GM23338 (cell line): ENCODE measurements at places on chromosomes 6 and 20. TPM values are rescaled to one million over a fixed set of nuclear protein-coding genes. Genes with fewer than 3 reads are reported as not detected.
A peak's percentile ranks its signal among the peaks of the same experiment; 100 is the strongest.

The GRIK2 gene
- total RNA-seq: 1.6 and 3.0 TPM in 2 replicates

The ZBTB2 gene
- total RNA-seq: 20.6 and 21.9 TPM in 2 replicates

The DZANK1 gene
- total RNA-seq: 6.7 and 8.3 TPM in 2 replicates

The CLVS2 gene
- 0.27 and 0.66 TPM in 2 replicates for total RNA-seq

The TXLNB gene
- total RNA-seq: 0.23 and 0.28 TPM in 2 replicates

The GLP1R gene
- 3.6 and 3.7 TPM in 2 replicates for total RNA-seq

The NKAIN4 gene
- 12.6 and 16.0 TPM in 2 replicates for total RNA-seq

The CAPN11 gene
- 1.2 and 1.7 TPM in 2 replicates for total RNA-seq

The C6orf15 gene
- not detected in 2 replicates for total RNA-seq

The ZNF831 gene
- not detected in 2 replicates for total RNA-seq

- no peaks in the 10 kb centered on the region for H3K27me3 ChIP-seq
- H3K27ac ChIP-seq: peak overlapping the region; percentile 40; the same call in 1 of the 2 replicates
- peaks cover 41% of the 10 kb centered on the region for H3K4me1 ChIP-seq
- peak; percentile 72 for DNase-seq
- H3K36me3 ChIP-seq: no peaks in the 10 kb centered on the region
- no peak overlapping the region for H3K4me3 ChIP-seq
Observed at GRCh38 chr20:53712212-53712977, 118.8 kb upstream of the ZNF217 start.

DNA sequence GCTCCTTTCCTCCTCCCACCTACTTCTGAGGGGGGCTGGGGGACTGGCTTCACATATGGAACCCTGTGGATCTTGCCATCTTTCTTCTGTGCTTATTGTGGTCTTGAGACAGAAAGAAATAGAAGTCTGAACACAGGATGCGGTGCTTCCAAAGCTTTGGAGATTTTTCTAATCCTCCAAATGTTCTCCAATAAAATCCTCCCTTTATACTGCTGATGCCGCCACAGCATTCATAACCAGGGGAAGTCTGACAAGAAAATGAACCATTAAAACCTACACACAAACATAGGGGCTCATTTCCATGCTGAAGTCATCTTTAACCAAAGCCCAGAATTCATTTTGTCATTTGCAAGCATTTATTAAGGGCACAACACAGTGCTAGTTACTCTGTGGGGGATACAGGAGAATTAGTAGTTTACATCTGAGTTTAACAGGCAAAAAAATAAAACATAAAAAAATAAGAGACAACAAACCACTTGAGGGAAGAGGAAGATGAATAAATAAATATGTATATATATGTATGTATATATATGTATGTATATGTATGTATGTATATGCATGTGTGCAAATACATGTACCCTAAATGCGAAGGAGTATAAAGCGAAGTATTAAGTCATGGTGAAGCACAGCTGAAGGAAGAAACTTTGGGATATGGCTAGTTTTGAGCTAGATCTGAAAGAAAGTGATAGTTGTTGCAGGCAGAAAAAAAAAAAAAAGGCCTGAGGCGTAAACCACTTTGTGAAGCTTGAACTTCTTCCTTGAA, 5.9 kb upstream of the PTPRK start:
- H3K4me3 ChIP-seq: no peak overlapping the region
- no peak overlapping the region for H3K27ac ChIP-seq
- H3K36me3 ChIP-seq: no peaks in the 10 kb centered on the region
- H3K4me1 ChIP-seq: peaks cover 3% of the 10 kb centered on the region; the same call in 1 of the 2 replicates
- DNase-seq: no peak

DNA sequence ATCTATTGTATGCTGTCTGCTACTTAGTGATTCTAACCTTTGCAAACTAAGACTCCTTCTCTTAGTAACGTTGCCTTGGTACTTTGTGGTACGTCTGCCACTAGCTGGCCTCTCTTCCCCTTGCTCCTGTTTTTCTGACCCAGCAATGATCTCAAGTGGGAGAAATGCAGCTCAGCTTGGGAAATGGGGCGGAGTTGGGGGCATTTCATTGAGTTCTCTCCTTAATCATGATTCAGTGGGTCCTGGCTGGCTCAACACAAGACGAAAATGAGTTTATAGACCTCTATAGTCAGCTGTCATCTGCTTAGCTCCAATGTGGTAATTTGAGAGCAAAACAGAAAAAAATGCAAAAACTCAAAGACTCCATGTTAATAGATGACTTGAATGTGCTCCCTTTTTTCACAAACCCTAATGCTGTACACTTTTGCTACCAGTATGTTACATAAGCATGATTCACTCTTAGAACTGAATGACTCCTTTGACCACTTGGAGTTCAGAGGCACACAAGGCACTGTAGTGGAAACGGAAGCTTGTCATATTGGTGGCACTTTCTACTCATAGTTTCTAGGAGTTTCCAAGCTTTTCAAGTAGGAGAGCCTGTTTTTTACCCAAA, 55.3 kb upstream of the SOX4 start:
- no peak for DNase-seq
- no peak overlapping the region for H3K27ac ChIP-seq
- H3K4me1 ChIP-seq: no peaks in the 10 kb centered on the region

GRCh38 chr20:9488063-9488462, 26.3 kb upstream of the LAMP5 start:
- no peaks in the 10 kb centered on the region for H3K27me3 ChIP-seq
- DNase-seq: no peak
- H3K27ac ChIP-seq: no peak overlapping the region
- no peaks in the 10 kb centered on the region for H3K4me1 ChIP-seq
- no peak overlapping the region for H3K4me3 ChIP-seq

DNA sequence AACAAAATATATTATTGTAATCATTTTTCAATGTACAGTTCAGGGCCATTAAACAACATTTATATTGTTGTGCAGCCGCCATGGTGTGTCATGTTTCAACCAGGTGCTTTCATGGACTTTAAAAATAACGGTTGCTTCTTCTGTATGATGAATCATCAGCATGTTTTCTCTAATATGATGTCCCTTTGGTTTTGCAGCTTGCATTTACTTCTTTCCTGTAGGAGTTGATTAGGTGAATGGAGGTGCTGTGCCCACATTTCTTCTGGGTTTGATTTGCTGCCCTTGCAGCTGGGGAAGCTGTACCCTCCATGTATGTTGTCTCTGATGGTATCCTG, 54.9 kb upstream of the TULP4 start:
- peaks cover 7% of the 10 kb centered on the region; the same call in 1 of the 2 replicates for H3K4me1 ChIP-seq
- H3K27ac ChIP-seq: no peak overlapping the region

DNA sequence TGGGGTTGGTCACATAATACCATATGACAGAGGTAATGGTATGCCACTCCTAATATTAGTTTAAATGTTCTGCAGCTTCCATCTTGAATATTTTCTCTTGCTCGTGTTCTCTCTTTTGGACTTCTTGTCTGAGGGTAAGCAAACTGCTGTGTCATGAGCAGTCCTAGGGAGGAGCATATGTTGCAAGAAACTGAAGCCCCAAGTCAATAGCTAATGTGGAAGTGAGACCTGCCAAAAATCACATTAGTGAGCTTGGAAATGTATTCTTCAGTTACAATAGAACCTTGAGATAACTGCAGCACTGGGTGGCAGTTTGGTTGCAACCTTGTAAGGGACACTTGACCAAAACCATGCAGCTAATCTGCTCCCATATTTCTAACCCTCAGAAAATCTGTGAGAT, 178.2 kb upstream of the IMPG1 start:
- H3K4me3 ChIP-seq: no peak overlapping the region
- no peaks in the 10 kb centered on the region for H3K27me3 ChIP-seq
- no peak overlapping the region for H3K27ac ChIP-seq
- no peak for DNase-seq
- no peaks in the 10 kb centered on the region for H3K4me1 ChIP-seq

- H3K27ac ChIP-seq: no peak overlapping the region
- H3K4me1 ChIP-seq: no peaks in the 10 kb centered on the region
- no peak for DNase-seq
- no peaks in the 10 kb centered on the region for H3K27me3 ChIP-seq
Observed at GRCh38 chr6:164370773-164371172, 938.6 kb downstream of the C6orf118 start.

GRCh38 chr20:13183005-13183404, 38.1 kb upstream of the ISM1 start:
- H3K27me3 ChIP-seq: no peaks in the 10 kb centered on the region
- peaks cover 20% of the 10 kb centered on the region for H3K4me1 ChIP-seq
- H3K27ac ChIP-seq: no peak overlapping the region
- no peaks in the 10 kb centered on the region for H3K36me3 ChIP-seq

DNA sequence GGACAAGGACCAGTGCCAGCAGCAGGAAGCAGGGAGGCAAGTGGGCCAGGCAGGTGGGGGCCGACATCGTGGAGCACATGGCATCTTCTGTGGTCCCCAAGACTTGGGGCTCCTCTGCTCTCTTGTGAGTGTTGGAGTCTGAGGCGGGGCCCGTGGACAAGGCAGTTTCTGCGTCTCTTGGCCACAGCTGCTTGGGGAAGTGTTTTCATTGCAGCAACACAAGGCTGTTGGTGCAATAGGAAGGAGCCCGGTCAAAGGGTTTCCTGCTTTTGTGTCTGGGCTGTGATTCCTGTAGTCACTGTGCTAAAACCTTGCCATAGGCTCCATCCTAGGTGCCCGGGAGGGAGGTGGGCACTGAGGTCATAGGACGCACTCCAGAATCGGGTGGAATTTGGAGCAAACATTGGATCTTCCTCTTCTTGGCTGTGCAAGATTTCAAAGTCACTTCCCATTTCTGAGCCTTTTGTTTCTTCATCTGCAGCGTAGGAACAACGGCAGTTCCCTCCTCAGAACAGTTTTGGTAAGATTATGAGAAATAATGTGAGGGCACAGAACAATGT, at the start of gene SIRPB2:
TSS of gene SIRPB2 (minus strand) at position 140 of the 560 bp plus-strand sequence. CDS start at position 79, 61 bp downstream.
- no peaks in the 10 kb centered on the region for H3K36me3 ChIP-seq
- H3K4me3 ChIP-seq: no peak within 1 kb of the TSS
- DNase-seq: no peak
- H3K27ac ChIP-seq: no peak within 1 kb of the TSS
- no peaks in the 10 kb centered on the region for H3K27me3 ChIP-seq

DNA sequence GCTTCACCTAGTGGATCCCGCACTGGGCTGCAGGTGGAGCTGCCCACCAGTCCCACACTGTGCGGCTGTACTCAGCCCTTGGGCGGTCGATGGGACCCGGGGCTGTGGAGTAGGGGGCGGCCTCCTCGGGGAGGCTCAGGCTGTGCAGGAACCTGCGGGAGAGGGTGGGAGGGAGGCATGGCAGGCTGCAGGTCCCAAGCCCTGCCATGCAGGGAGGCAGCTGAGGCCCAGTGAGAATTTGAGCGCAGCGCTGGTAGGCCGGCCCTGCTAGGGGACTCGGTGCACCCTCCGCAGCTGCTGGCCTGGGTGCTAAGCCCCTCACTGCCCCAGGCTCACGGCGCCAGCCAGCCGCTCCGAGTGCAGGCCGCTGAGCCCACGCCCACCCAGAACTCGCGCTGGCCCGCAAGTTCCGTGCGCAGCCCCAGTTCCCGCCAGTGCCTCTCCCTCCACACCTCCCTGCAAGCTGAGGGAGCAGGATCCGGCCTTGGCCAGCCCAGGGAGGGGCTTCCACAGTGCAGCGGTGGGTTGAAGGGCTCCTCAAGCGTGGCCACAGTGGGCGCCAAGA, 1407.6 kb downstream of the EPHA7 start:
- no peaks in the 10 kb centered on the region for H3K36me3 ChIP-seq
- no peaks in the 10 kb centered on the region for H3K27me3 ChIP-seq
- no peak overlapping the region for H3K27ac ChIP-seq
- H3K4me1 ChIP-seq: no peaks in the 10 kb centered on the region

DNA sequence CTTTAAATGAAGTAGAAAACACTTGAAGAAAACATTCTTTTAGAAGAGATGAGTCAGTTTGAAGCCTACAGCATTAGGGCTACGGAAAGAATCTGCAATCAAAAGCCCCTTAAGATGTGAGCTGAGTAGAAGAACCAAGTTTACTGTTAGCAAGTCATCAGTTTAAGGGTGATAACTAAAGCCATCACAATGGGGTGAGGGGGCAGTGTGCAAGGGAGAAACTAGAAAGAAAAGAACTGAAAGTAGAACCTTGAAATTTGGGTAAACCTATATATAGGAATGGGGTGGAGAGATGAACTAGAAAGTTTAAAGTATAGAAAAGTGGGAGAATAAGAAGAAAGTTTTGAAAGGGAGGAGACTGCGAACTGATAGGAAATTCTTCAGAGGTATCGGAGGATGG, 212.9 kb downstream of the COL19A1 start:
- no peaks in the 10 kb centered on the region for H3K36me3 ChIP-seq
- H3K4me1 ChIP-seq: no peaks in the 10 kb centered on the region; the same call in 1 of the 2 replicates

DNA sequence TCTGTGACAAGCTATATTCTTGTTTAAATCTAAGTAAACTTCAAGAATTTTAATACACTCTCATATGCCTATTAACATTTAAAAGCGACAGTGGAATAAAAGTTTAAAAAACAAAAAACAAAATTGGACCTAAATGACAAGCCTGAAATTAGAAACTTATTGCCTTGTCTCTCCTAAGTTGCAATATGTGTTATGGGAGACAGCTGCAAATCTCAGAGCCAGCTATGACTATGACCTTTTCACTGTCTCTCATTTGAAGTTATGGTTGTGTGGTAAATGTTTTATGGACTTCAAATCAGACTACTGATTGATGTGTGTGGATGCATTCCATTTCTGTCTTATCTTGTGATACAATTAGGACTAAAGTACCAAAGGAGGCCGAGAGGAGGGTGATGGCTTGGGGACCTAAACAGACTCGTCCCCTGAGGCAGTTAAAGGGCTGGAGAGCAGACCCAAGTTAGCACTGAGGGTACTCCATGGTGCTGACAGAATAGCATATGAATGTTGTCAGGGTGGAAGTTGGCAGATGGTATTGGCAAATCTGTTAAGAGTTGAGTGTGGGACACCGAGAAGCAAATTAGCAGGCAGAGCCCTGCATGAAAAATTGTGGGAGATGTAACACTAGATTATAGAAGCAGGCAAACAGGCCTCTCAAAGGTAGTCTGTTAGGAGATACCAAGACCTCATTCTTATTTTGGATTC, 930.1 kb upstream of the MAN1A1 start:
- no peaks in the 10 kb centered on the region for H3K27me3 ChIP-seq
- H3K4me1 ChIP-seq: no peaks in the 10 kb centered on the region

GRCh38 chr20:41848180-41848579, 230.0 kb upstream of the CHD6 start:
- no peak overlapping the region for H3K27ac ChIP-seq
- peak; percentile 44 for DNase-seq
- H3K4me1 ChIP-seq: no peaks in the 10 kb centered on the region
- H3K27me3 ChIP-seq: no peaks in the 10 kb centered on the region
- no peak overlapping the region for H3K4me3 ChIP-seq
- no peaks in the 10 kb centered on the region for H3K36me3 ChIP-seq

DNA sequence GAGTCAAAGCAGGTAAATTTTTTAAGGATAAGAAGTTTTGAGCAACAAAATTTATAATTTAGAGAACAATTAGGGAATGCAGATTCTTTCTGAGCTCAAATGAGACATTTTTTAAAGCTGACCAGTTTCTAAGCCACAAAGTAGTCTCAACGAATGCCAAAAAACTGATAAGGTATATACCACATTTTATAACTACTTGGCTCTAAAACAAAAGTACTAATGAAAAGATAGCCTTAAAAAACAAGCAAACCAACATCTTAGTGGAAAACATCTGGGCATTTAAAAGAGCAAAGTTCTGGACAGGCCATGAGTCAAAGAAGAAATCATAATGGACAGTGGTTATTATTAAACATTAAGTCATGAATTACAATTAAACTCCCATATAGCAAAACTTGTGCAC, 23.2 kb upstream of the RNF146 start:
- no peaks in the 10 kb centered on the region for H3K36me3 ChIP-seq
- no peaks in the 10 kb centered on the region for H3K27me3 ChIP-seq
- H3K27ac ChIP-seq: no peak overlapping the region
- DNase-seq: no peak
- no peak overlapping the region for H3K4me3 ChIP-seq

GRCh38 chr6:14903176-14904038, 342.5 kb upstream of the JARID2 start:
- no peak overlapping the region for H3K4me3 ChIP-seq
- peak overlapping the region; percentile 39; the same call in 1 of the 2 replicates for H3K27ac ChIP-seq
- no peaks in the 10 kb centered on the region for H3K36me3 ChIP-seq
- DNase-seq: no peak
- no peaks in the 10 kb centered on the region for H3K27me3 ChIP-seq

GRCh38 chr6:117870486-117871242, 36.4 kb upstream of the SLC35F1 start:
- H3K27me3 ChIP-seq: no peaks in the 10 kb centered on the region
- DNase-seq: no peak
- no peaks in the 10 kb centered on the region for H3K36me3 ChIP-seq
